ENCODE measurements at places on chromosomes 7 and 10. TPM values are rescaled to one million over a fixed set of nuclear protein-coding genes. Genes with fewer than 3 reads are reported as not detected.

Gene CH25H
- 4.4 TPM for total RNA-seq

Gene ADAM8
- 18.7 TPM for total RNA-seq

Gene TFPI2
- 1.9 TPM for total RNA-seq

Gene INSIG1
- total RNA-seq: 70.9 TPM

Gene OPALIN
- not detected for total RNA-seq

Gene COX19
- 12.9 TPM for total RNA-seq

Gene GNAI1
- 32.1 TPM for total RNA-seq

Gene TRIM56
- total RNA-seq: 61.9 TPM

Gene SPDYE16
- total RNA-seq: 0.18 TPM

DNA sequence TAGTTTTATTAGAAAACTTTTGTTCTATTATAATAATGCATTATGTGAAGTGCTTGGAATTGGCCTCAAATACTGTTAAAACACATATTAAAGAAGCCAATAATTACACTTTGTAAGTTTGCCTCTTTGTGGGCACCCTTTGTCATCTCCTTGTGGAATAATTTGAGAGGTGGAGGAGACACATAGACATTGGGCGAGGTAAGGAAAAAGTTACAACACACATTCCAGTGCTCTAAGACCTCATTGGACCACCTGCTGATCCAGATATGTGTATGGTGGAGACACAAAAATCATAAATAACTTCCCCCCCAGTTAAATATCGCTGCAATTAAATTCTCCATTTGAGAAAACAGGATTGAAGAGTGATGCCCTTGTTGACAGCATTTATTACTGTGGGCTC, 511.8 kb downstream of the GFRA1 start:
- DNase-seq: no peak

- DNase-seq: peak; percentile 54
These were observed 25.2 kb upstream of the ITPRID1 start for GRCh38 chr7:31488562-31489203.

DNA sequence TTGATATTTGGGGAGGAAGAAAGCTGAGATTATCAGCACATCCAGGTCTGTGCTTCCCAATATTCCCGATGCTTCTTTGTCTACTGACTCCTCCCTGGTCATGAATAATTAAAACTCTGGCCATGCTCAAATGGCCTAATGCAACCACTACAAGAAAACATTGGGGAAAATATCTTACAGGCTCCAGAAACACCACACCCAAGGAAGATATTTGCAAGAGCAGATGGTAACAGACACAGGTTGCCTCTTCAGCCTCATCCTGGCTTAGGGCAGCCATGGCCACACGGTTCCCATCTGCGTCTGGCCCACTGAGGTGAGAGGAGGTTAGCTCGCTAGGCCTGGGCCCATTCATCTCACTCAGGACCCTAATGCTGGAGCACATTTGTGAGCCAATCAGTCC, 108.4 kb upstream of the SDK1 start:
- DNase-seq: no peak

DNA sequence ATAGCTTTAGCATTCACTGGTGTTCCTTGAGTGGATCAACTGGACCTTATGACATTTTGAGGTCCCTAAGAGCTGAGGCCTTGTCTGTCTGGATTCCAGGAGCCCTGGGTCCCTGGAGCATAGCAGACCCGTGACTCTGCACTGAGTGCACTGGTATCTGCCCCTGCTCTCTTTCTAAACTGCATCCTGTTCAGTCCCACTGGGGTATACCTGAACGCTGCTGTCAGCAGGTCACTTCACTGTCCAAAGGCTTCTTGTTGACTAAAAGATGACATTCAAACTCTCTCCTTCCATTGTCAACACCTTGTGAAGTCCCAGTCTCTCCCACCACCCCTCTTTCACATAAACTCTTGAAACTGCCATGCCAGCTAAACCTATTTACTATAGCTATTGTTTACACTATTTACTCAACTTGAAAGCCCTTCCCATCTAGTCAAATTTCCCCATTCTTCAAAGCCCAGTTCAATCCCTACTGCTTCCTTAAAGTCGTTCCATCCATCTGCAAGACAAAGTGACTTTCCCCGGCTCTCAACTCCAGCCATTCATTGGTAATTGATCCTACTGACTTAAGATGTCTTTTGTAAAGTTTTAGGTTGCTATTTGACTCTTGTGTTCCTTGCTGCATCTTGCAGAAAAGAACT, 523.3 kb downstream of the KCNMA1 start:
- no peak for DNase-seq

- DNase-seq: no peak
These were observed 101.1 kb downstream of the BTAF1 start for GRCh38 chr10:92024700-92025099.

DNA sequence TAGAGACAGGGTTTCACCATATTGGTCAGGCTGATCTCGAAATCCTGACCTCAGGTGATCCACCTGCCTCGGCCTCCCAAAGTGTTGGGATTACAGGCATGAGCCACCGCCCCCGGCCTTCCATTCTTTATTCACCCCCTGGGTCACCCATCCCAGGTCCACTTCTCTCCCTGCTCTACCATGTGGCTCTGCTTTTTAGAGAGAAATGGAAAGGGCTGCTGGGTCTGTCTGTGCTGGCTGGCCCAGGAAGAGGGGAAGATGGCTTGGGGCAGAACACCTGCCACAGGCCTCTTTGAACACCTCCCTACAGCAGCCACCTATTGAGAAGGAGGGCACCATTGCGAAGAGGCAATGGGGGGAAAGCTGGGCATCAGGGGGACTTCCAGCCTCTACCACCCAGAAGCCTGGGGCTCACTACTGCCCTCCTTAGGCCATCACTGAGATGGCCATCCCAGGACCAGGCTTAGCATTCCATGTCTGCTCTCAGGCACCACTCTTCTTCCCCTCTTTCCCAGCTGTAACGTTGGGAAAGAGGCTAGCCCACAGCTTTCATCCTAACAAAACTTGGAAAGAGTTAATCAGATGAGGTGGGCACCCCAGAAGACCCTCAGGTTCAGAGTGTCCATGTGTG, 256.3 kb downstream of the GRID1 start:
- no peak for DNase-seq

DNA sequence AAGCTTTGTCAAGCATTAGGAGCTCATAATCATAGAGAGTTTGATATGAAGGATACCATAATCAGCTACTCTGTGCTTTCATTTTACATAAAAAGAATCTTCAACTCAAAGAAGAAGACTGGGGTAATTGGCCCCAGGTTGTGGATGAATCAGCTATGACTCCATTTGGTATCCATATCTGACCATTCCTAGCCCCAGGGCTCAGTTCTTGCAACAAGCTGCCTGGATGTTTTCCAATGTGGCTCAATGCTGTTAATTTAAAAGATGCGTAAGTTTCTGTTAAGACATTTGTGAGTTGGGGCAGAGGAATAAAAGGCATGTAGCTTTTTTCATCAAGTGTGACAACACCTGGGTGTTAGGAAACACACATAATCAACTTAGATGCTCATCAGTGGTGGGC, 951.1 kb downstream of the NRG3 start:
- DNase-seq: no peak

DNA sequence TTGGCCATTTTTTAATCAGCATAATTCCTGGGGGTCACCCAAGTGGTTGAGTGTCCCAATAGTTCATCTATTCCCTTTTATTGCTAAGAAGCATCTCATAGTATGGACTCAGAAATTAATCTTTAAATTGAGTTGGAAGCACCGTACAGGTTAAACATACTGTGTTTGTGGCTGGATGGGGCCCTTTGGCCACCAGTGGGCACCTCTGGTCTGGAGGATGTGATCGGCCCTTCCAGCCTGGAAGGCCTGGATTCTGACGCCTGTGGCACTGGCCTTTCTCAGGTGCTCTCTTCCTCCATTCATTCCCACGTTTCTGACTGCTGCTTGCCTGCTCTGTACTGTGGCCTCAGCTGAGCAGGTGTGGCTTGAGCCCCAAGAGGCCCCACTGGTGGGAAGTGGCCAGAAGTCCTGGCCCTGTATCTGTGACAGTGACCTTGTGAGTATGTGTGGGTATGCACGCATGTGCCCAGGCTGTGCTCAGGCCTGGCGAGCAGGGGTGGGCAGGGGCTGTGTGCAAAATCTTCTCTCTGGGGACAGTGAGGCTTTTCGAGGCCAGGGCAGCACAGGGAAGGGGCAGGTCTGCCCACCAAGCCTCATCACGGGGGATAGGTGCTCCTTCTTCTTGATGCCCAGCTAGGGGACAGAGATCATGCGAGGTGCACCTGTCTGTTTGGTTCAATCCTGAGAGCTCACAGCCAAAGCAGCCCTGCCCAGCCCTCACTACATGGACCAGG, 30.1 kb downstream of the LDB3 start:
- no peak for DNase-seq

- DNase-seq: no peak
These were observed 11.2 kb downstream of the ADRA2A start for GRCh38 chr10:111087968-111088505.

DNA sequence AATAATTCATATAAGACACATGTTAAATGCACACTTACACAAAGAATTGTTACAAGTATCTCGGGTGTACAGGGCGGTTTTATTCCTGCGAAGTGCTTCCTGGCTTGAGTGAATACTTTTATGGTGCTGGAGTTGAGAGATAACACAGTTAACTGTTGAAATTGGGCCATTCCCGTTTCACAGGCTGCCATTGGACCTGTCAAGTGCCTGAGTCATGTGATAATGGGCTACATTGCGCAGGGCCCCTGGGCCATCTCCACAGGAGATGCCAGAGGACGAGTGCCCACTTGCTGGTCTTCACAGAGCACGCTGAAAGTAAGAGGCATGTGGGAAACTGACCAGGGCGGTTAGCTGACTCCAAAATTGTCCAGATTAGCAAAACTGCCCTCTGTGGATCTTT, 4.8 kb downstream of the FBH1 start:
- DNase-seq: no peak

- DNase-seq: no peak
These were observed 75.6 kb upstream of the OGDHL start for GRCh38 chr10:49837685-49838084.

- no peak for DNase-seq
These were observed 499.7 kb downstream of the CALN1 start for GRCh38 chr7:71912476-71912875.

DNA sequence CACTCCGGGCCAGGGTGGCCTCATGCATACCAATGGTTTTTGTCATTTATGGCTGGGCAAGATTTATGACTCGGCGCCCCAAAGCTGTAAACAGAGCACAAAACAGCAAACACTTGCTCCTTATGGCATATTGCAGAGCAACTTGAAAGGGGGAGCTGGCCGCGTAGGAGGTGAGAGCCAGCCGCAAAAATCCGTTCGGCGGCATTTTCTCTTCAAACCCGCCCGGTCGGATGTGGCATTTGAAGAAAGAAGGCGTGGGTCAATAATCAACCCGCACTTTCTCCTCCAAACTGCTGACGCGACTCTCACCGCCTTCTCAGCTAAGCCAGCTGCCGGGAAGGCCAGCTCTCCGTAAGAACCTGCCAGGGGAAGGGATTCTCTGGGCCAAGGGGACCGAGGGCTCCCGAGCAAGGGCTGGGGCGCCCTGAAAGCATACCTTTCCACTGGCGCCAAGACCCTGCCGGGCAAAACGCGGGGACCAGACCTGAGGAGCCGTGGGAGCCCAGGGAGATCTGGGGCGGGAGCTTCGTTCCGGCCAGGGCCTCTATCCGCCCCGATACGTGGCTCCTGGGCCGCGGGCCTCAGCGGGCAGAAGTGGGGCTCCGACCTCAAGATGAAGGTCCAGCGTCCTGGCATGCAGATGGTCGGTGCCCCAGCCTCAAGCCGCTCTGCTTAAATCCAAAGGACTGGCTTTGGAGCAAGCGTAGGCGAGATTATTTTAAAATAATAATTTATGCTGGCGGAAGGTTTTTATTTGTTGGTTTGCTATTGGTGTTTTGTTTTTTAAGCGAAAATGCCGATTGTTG, 12.9 kb upstream of the HOXA2 start:
- DNase-seq: no peak

- no peak for DNase-seq
These were observed 743.4 kb upstream of the IGFBP3 start for GRCh38 chr7:46664453-46664852.

GRCh38 chr7:17369691-17370426, 71.4 kb downstream of the AHR start:
- DNase-seq: no peak

GRCh38 chr10:112896722-112897121, 53.3 kb upstream of the TCF7L2 start:
- no peak for DNase-seq

DNA sequence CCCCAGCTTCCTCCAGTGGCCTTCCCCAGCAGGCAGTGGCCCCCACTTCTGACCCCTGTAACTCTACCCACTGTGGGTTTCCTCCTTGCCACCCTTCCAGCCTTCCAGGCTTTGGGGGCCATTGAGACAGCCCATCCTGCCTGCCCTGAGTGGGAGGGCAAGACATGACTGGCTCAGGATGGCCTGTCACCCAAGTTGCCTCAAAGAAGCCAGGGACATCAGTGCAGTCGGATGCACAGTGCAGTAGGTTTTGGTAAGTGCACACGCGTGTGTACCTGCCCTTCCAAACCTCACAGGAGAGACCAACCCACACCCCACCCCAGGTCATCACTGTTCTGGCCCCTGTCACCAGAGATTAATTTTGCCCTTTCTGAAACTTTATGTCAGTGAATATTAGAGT, 22.7 kb downstream of the ZMIZ2 start:
- DNase-seq: no peak

GRCh38 chr10:95395947-95396449, 105.2 kb upstream of the PDLIM1 start:
- peak; percentile 72 for DNase-seq

DNA sequence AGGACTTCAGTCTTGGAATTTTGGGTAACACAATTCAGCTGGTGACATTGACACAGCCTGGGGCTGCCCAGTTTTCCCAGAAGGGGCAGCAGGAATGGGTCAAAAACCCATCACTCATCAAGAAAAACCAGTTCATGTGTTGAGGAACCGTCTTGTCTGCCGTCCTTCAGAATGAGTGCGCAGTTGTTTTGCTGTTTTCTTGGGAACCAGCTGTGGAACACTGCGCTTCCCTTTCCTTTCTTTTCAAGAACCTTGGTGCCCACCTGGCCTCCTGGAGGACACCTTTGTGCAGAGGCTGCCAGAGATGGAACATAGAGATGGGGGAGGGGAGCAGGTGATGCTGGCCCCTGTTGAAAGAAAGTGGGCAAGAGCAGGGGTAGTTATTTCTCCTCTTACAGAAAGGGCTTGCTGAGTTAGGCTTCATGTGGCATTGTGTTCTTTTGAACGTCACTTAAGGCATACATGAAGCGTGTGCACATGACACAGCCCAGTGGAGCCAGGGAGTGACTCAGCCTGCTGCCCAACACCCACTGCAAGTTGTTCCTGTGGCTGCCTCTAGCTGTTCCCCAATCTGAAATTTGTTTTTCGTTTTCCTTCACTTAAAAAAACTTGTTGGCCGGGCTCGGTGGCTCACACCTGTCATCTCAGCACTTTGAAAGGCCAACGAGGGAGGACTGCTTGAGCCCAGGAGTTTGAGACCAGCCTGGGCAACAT, 87.4 kb upstream of the TNS3 start:
- DNase-seq: peak; percentile 79

DNA sequence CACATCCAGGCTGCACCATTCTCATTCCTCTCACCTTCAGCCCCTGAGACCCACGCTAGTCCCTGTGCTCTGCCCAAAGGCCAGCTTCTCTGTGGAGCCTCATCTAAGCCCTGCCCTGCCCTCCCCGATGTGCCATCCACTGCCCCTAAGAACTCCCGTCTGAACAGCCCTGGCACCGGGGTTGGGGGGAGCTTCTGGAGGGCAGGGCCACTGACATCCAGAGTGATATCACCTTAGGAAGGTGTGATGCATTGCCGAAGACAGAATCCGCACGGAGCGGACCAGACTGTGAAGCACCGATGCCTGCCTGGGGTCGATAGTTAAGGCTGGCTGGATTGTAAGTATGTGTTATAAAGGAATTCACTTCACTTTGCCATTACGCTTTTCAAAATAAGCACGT, 511.0 kb downstream of the PTPRN2 start:
- DNase-seq: no peak
